Fibroblast of the aortic adventitia (primary cell): ENCODE measurements at places on chromosomes 6 and 20. TPM values are rescaled to one million over a fixed set of nuclear protein-coding genes. Genes with fewer than 3 reads are reported as not detected.

DNA sequence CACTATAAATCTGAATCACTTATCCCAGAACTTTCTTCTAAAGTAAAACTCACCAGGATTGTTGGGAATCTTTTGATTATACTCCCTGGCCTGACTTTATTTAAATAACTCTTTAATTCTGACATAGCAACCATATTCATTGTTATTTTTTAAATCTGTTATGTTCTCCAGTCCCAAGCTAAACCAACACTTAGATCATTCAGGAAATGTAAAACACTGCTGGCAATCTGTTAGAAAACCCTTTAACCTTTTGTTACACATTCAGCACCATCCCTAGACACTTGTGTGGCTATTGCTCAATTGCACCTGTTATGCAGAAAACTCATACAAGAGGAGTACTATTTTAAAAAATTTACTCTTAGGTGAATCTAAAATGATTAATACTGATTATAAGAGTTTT, 101.8 kb upstream of the NHSL1 start:
- no peak for DNase-seq

DNA sequence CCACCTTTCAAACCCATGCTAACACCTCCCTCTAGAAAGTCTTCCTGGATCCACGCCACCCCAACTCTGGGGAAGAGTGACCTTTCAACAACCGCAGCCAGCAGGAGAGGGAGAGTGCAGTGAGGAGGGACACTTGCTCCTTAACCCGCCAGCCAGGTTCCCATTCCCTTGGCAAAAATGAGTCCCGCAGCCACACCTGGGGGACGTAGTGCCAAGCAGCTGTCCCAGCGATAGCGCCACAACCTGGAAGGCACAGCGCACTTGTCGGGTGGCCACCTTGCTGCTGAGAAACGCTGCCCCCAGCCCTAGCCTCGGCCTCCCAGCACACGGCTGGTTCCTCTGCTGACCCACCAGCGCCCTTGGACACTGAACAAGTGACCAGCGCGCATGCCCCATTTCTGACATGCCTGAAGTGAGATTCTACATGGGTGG, 119.3 kb downstream of the JPH2 start:
- DNase-seq: no peak

- DNase-seq: no peak
Measured at GRCh38 chr6:144879436-144879835, 594.3 kb downstream of the UTRN start.

AIF1 gene
- not detected in 2 replicates for total RNA-seq

HLA-F gene
- total RNA-seq: 1.1 and 2.9 TPM in 2 replicates

DNA sequence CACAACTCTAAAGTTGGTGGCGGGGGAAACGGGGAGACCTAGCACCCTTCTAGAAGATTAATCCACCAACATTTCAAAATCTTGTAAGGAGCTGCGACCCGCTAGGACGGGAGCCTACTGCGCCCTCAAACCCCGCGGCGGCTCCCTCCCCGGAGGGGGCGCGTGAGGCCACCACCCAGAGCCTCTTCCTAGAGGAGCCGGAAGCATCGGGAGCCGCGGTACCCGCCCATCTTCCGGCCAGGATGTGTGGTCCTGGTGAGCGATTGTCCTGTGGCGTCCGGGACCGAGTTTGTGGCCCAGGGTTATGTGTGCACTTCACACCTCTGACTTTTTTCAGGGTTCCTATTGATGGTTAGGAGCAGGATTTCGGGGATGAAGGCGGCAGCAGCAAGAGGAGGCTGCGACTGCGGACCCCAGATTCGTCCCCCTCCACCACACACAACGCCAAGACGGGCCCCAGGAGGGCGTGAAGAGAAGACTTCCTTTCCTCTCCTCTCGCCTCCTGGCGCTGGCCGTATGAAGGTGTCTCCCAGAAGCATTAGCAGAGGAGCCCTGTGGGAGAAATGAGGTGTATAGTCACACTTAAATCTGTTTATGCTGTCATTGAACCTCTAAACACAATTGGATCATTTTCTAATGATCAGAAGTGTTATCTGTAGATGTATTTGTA, 10.7 kb downstream of the ZNF165 start:
- DNase-seq: no peak

DNA sequence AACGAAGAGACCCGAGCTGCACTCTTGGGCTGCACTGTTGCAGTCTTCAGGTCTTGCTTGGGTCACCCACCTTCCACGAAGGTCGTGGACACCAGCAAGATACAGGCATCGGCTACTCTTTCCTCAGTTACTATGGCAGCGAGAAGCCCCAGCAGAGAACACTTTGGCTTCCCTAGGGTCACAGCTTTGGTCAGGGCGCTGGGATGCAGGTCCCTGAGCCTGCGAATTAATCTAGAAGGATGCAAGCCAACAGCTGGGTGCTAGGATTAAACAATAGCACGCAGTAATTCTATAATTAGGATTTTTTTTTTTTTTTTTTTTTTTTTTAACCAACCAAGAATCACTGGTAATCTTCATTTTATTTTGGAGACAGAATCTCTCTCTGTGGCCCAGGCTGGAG, 2.1 kb downstream of the KHDC3L start:
- no peak for DNase-seq
